C1 segment of cervical spinal cord (tissue), 14 donors: ENCODE measurements at places on chromosomes 11 and 22.

DNA sequence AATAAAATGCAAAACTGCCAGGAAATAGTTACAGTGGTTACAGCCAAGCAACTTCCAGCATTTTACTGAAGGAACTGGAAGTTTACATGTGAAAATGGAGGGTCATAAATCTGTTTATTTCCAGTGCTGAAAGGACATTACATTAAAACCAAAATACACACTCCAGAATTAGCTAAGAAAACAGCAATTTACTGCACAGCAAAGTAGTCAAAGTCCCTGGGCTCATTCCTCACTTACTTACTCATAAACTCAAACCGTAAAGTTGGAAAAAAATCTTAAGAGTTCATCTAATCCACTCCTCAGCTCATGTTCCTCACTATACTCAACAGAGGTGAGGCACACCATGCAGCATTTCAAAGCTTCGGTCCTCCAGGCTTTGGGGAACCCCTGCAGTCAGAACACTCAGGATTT lies 17.4 kb downstream of the CTSC start:
- no peak for DNase-seq

- no peak for DNase-seq
These were observed 145.6 kb downstream of the WNT7B start for GRCh38 chr22:45831394-45831793.

DNA sequence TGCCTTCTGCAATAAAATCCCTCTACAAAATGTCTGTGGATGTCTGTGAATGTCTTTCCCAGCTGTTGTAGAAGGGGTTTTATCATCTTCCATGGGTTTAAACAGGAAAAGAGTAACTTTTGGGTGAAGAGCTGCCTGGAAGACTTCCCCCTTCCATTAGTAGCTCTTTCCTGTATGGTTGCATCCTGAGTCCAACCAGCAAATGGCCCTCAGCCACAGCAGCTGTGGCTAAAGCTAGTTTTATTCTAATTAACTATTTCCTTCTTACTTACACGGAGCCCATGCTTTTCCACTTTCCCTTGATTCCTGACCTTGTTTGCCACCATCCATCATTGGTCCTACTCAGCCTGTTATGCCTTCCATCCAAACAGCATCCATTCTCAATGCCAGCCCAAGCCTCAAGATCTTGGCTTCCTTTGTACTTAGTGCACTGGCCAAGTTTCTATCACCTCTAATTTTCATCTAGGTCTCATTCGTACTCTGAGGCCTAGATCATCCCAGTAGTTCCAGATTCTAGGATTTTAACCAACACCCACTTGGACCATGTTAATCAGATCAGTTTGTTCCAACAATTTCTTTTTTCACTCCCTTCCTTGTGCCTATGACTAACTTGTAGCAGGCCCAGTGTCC lies 41.5 kb upstream of the CADM1 start:
- no peak for DNase-seq

- DNase-seq: no peak
These were observed 4.4 kb upstream of the KCNJ11 start for GRCh38 chr11:17392872-17393271.

- no peak for DNase-seq
These were observed 27.2 kb downstream of the ACAT1 start for GRCh38 chr11:108148556-108148955.

DNA sequence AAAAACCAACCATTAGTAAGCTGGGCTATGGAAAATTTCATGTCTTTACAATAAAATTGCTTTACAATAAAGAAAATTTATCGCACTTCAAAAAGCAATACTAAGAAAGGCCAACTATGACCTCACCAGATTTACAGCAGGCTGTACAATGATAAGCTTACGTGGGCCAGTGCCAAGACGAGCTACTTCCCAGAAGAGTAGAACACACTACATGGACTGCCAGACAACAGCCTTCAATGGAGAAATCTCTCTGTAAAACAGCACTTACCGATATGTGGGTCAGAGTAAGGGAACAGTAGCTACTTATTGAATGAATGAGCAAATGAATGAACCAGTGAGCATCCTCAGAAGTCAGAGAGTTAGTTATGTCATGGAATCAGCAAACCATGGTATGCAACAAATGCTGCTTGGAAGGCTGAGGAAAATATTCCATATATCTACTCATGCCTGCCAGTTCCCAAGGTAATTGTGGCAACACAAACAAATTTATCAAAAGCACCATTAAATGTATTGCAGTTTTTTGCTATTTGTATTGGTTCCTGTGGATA lies 74.4 kb downstream of the SLC36A4 start:
- no peak for DNase-seq

DNA sequence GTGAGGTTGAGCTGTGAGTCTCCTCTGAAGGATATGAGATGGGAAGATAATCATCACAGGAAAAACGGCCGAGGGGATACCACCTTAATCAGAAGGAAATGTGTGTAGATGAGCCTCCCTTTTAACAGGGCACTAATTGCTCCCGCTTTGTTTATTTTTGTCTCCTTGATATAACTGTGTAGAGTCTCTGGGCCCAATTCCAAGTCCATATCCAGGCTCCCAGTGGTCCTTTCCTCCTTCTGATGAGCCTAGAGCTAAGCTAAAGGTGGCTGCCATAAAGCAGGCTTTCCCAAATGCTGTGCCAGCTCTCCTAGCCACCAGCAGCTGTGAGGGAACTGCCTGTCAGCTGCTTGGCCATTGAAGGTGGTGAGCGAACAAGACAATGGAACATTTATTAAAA lies 17.1 kb upstream of the CCDC90B start:
- no peak for DNase-seq

- no peak for DNase-seq
These were observed 19.1 kb downstream of the TUB start for GRCh38 chr11:8100158-8100557.

GRCh38 chr22:23397008-23397612 lies 183.0 kb downstream of the IGLL1 start:
- DNase-seq: peak; percentile 90

DNA sequence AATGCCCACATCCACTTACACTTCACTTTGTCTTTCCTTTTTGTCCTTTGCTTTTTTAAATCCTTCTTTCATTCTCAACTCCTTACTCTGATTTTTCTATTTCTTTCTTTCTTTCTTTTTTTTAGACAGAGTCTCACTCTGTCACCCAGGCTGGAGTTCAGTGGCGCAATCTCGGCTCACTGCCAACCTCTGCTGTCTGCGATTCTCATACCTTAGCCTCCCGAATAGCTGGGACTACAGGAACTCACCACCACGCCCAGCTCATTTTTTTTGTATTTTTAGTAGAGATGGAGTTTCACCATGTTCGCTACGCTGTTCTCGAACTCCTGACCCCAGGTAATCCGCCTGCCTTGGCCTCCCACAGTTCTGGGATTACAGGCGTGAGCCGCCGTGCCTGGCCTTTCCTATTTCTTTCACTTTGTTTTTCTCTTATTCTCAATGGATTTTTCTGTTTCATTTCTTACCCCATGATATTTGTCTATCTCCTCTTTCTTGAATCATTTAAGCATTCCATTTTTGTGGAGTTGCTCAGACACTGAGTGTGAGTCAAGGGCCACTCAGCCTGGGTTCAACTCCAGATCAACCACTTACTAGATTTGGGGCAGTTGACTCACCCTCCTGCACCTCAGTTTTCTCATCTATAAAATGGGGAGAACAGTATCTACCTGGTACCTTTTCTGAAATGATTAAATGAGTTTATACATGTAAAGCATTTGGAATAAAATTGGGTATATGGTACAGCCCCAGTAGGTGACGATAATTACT lies 7.6 kb downstream of the KCNJ5 start:
- DNase-seq: no peak

- DNase-seq: no peak
These were observed 921 bp downstream of the TESMIN start for GRCh38 chr11:68750195-68751003.
